ENCODE measurements at places on chromosomes 12 and 14. TPM values are rescaled to one million over a fixed set of nuclear protein-coding genes. Genes with fewer than 3 reads are reported as not detected.

GALNT8 gene
- 19.5 TPM for polyA plus RNA-seq

DNA sequence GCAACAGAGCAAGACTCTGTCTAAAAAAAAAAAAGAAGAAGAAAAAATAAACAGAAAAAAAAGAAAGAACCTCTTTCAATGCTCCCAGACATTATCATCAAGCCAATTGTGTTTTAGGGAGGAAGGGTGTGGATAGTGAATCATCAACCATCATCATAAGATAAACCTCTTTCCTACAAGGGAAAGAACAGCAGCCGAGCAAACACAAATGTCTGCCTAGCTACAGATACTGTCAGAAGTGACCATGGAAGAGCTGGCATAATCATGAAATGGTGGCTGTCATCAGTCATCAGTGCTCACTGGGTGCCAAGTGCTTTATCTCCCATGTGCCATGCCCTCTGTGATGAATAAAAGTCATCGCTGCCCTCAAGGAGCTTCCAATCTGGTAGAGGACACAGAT, 46.6 kb downstream of the SLC17A8 start:
- DNase-seq: no peak

- no peak for DNase-seq
These were observed 54.0 kb downstream of the KCNK13 start for GRCh38 chr14:90115780-90116179.

TAS2R7 gene
- polyA plus RNA-seq: not detected

DNA sequence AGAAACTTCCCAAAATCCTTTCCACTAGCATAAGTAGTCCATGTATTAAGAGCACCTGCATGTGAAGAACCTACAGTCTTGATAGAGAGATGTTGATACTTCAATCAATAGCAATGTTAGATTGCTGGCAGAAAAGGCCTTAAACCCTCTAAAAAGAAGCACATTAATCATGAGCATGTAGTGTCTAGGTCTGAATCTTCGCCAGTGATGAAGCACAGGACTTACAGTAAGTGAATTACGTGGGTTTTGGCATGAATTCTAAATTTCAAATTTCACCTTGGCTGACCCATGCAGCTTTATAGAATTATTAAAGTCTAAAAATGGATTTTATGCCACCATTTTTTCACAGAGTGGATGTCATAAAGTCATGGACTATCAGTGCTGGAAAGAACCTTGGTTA, 791.6 kb upstream of the NOVA1 start:
- DNase-seq: no peak

Measured in large intestine (tissue), 12 donors.